ENCODE measurements at places on chromosomes 5 and 9.
A peak's percentile ranks its signal among the peaks of the same experiment; 100 is the strongest.

DNA sequence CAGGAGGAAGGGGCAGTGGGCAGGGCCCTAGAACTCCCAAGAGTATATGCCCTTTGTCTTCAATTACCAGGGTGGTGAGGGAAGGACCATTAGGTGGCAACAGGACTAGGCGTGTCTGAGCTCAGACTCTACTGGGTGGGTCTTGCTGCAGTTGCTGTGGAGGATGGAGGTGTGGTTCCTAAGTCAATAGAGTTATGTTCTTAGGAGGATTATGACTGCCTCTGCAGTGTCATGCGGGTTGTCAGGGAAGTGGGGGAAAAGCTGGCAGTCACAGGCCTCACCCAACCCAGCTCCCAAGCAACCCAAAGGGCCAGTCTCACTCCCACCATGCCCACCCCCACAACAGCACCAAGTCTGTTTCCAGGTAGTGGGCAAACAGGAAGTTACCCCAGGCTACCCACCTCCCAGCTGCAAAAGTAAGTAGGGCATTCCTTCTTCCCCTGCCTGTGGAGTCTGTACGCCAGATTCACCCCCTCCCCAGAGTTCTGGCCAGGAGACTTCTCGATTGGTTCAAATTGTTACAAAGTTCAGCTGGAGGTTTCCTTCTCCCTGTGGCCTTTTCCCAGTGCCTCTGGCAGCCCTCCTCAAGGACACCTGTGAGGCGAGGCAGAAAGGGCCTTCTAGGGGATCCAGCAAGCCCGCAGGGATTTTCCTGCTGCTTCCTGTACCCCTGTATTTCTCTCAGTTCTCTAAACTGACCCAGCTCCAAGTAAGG lies 145.3 kb downstream of the HINT1 start:
- DNase-seq: no peak

DNA sequence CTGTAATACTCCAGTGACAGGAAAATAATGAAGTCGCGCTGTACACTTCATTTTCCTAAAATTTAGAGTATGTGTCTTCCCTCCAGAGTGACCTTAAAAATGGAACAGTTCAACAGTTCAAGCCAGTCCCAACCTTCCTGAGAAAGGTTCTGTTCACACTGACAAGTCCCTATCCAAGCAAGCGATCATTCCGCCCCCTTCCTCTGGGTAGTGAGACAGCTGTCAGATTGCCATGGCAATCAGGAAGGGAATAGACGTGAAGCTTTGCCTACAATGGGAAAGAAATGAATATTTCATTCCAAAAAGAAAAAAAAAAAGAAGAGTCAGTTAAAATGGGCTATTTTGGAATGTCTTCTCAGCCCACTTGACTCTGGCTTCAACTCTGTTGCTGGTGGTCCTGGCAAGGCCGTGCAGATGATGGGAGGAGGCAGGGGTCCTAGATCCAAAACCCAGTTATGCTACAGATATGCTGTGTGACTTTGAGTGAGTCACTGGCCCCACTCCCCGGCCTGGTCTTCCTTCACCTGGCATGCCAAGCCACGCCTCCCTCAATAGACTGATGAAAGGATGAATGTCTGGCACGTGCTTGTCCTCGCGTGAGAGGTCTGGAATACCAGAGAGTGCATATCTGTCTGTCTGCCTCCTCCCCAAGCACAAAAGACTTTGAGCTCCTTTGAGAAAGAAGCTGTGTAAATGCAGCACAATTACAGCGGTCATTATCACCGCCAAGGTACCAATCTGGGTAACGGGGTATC lies 165.8 kb upstream of the WWC1 start:
- DNase-seq: no peak

- no peak for DNase-seq
Observed at GRCh38 chr5:5289537-5289936, 132.9 kb upstream of the ICE1 start.

- DNase-seq: peak; percentile 62
Observed at GRCh38 chr9:70747261-70747718, 332.8 kb upstream of the KLF9 start.

DNA sequence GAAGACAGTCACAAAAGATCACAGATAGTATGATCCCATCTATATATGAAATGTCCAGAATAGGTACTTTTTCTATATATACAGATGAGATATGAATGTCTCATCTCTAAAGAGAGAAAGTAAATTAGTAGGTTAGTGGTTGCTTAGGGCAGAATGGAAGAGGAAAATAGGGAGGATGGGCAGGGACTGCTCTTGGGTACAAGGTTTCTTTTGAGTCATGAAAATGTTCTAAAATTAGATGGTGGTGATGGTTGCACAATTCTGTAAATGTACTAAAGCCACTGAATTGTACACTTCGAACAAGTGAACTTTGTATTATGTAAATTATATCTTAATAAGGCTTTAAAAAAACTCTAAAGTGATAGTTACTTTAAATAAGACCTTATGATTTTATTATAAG lies 59.6 kb upstream of the GRAMD2B start:
- no peak for DNase-seq

DNA sequence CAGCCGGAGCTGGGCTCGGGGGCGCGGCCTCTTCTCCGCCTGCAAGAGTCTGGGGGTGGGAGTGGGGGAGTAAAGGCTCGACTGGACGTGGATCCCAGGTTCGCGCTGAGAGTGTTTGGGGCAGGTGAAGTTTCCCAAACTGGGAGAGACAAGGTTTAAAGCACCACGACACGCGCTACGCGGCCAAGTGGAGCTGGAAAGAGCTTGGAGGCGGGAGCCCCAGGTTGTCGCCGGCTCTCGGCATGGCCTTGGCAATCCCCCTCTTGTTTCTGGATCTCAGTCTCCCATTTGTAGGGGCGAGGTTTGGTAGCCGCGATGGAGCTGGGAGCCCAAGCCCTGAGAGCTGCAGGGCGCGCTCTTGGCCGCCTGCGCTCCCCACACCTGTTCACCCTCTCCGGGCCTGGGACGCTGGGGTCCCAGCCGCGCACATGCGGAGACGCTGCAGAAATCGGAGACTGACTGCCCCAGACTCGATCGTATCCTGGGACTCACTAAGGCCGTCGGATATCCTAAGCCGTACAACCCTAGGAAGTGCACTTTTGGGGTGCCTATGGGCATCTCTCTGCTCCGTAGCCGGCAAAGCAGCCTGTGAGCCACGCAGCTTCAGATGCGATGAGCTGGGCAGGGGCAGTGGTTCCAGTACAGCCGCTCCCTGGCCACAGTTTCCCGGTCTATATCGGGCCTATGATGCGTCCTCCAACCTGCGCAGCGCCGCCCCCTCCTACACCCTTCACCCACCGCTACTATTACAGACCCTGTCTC lies 937 bp downstream of the TMOD1 start:
- no peak for DNase-seq

DNA sequence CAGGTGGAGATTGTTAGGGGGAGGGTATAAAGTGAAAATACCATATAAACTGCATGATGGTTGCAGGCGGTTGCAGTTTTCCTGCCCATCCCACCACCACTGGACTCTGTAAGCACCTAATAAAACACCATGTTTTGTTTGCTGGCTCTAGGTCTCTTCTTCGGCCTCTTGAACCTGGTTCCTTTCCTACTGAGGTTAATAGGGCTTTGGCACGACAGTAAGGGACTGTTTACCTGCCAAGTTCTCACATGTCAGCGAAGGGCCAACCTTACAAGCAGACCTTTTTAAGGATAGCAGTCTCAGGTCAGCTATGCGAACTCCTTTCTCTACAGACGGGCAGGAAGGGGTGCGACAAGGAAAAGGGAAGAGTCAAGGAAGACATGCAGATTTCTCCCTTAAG lies 3.4 kb upstream of the RFESD start:
- DNase-seq: no peak

DNA sequence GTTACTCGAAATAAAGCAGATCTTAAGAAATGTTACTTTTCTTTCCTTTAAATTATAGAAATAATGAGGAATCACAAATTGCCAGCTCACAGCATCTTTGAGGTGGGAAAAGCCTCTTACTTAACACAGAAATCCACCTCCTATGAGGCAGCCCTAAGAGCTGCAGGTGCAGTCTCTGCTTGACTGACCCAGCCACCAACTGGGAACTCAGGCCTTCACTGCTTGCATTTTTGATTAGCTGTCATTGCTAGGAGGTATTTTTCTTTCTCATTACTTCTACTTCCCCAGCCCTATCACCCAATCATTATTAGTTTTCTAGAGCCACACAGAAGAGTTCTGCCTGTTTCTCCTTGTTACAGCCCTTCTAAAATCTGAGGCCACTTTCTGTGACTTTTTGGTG lies 416.5 kb upstream of the KLF4 start:
- peak; percentile 29 for DNase-seq

GRCh38 chr9:93577975-93578682 lies 1.7 kb downstream of the PHF2 start:
- DNase-seq: no peak

DNA sequence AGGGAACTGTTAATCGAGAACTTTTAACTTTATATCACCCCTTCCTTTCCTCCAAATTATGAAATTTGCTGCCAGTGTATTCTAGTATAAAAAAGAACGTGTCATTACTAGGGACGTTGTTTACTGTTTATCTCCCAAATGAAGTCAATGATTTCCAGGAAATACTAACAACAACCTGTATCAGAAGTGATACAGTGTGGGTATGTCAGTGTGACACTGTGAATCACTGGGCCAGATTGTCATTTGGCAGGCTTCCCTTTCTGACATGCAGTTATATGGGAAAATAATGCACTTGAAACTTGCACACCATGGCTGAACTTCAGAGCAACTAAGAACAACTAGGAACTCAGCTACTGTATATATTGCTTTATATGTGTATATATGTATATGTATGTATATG lies 12.6 kb downstream of the ZNF462 start:
- no peak for DNase-seq

- no peak for DNase-seq
Observed at GRCh38 chr9:85007748-85008147, 338.2 kb downstream of the NTRK2 start.

DNA sequence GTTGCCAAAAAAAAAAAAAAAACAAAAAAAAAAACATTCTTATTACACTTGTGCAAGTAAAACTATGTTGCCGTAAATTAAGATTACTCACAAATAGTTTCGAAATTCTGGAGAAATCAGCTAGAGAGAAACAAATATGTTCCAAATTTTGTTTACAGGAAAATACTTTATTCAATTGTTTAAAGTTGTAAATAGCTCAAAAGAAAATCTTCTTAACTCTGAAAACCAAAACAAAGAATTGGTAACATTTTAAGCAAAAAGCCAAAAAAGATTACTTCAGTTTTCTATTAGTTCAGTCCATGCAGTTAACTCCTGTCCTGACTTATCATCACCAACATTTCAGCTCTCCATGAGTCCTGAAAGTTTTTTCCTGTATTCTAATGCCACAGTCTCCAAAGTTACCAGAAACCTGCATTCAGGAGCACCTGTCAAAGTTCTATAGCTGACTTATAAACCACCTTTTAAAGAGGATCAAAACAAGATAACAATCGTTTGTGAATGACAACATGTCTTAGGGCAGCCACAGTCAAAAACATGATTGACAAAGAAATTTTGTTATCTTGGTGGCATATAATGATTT lies 194.1 kb downstream of the RANBP17 start:
- no peak for DNase-seq

GRCh38 chr5:9429691-9430215 lies 116.1 kb downstream of the SEMA5A start:
- DNase-seq: no peak

DNA sequence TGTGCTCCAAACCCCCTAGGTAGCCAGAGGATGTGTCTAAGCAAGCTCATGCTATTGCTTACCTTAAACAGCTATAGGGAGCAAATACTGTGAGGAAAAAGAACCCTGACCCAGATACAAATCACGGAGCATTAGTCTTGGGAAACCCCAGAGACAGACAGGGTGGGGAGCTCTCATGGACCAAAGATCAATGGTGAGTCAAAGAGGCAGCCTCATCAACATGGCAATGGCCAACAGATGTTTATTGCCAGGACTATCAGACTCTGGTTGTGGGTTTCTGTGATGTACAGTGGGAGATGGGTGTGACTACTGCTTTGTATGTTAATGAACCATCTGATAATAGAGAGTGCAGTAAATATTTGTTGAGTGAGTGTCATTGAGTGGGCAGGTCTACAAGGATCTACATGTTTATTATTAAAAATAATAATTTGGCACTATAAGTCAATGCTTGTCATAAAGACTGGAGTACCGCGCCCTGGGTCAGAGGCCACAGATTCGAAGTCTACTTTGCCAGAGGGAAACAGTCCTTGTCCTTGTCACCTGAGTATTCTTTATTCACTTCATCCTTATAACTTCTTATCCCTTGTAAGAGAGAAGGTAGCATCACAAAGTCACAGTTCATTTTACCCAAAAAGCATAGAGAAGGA lies 56.5 kb upstream of the RAI14 start:
- DNase-seq: no peak

DNA sequence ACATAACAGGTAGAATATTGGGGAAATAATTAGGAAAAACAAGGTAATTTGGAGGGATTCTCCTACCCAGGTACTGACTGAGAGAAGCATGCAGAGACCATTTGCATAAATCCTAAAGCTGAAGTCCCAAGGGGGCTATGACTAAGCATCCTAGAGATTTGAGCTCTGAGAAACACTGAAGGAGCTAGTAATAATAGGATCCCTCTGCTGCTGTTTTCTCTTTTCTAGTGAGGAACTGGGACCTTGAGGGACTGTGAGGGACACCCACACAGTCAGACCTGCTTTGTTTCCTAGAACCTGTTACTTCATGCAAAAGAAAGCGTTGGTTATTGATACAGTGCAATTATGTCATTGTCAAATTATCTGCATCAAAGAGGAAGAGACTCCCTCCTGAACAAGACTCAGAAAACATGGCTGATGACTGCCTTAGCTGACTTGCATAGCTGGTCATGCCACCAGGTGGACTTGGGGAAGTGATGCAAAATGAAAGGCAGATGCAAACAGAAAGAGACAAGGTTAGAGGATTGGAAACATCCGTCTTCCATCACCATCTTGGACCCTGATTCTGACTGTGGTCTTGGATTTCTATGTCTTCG lies 335.4 kb downstream of the NTRK2 start:
- no peak for DNase-seq

DNA sequence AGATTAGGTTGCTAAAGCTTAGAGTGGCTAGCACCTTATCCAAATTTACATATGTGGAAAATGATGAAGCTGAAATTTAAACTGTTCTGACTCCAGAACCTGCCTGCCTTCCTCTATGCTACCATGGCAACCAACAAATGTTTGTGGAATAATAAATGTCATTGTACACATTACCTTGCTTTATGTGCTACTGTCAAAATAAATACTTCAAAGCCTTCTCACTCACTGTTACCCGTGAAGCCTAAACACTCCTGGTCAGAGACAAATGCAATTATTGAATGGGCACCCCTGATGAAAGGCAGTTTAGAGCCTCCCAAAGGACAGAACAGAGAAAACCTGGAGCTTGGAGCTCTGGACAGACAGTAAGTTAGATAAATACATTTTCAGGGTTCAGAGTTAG lies 158.6 kb downstream of the FAM114A2 start:
- DNase-seq: peak; percentile 87

- peak; percentile 12 for DNase-seq
Observed at GRCh38 chr9:16705111-16705604, 165.3 kb downstream of the BNC2 start.

- DNase-seq: peak; percentile 84
Observed at GRCh38 chr5:148910686-148911361, 84.4 kb downstream of the ADRB2 start.

DNA sequence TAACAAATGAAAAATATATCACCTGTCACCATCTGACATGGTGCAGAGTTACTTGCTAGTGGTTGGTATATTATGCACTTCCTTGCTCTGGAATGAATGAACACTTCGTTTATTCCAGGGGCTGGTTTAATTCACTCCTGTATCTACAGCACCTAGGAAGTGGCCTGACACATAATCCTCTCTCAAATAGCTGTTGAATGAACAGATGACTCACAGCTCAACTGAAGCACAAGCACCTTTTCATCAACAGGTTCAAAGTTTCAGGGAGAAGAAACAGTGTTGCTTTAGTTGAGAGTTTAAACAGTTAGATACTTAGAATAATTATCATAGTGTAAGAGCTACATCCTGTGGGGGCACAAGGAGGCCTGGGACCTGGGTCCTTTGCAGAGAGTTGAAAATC lies 135.0 kb upstream of the DAP start:
- no peak for DNase-seq
